ENCODE measurements at places on chromosomes 12 and 14.

- DNase-seq, result no peak
Observed at GRCh38 chr12:64054079-64054520, 168.0 kb downstream of the KICS2 start.

- peak; percentile 77 for DNase-seq
Observed at GRCh38 chr12:77751939-77752338, 78.8 kb upstream of the NAV3 start.

DNA sequence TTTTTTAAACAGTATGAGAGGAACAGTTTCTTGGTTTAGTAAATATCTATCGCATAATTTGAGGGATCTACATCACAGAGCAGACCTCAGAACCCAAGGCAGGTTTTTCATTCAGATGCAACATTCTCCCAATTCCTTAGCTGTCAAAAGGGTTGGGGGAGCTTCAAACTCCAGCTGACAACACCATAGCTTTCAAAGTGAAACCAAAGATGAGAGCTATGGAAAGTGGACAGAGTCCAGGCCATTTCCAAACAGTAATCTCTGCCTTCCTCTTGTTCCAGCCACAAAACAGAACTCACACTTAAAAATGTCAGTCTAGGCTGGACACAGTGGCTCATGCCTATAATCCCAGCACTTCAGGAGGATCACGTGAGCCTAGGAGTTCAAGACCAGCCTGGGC lies 87.8 kb downstream of the SPRING1 start:
- DNase-seq, result no peak

DNA sequence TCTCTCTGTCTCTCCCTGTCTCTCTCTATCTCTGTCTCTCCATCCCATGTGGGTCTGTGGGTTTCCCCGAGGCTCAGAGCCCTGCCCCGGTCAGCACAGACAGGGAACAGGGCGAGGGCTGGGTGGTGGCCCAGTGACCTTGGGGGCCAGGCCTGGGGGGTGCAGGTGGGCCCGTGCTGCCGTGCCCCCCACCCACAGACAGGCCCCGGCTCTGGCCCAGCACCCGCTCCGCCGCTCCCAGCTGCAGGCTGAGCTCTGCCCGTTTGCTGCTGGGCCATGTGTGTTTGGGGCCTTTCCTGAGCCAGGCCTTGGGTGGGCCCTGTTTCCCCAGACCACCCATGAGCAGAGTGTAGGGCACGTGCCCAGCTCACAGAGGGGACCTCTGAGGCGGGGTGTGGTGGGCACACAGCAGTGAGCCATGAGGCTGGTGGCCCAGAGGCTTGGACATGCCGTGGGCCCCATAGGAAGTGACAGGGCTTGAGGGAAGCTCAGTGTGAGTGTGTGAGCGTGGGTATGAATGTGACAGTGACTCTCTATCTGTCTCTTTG lies 51.0 kb downstream of the TMEM121 start:
- no peak for DNase-seq

GRCh38 chr14:89429199-89430181 lies 12.5 kb upstream of the FOXN3 start:
- no peak for DNase-seq

GRCh38 chr12:113724794-113725556 lies 241.2 kb downstream of the RBM19 start:
- DNase-seq, result no peak

- DNase-seq, result no peak
Observed at GRCh38 chr12:97801471-97802059, 339.0 kb downstream of the RMST start.

- DNase-seq, result no peak
Observed at GRCh38 chr14:62244221-62244620, 482.0 kb downstream of the SNAPC1 start.

GRCh38 chr12:126509572-126509971 lies 1444.3 kb downstream of the AACS start:
- no peak for DNase-seq

- DNase-seq, result no peak
Observed at GRCh38 chr12:92030618-92031017, 115.0 kb downstream of the BTG1 start.

- DNase-seq, result no peak
Observed at GRCh38 chr14:31194095-31194494, 13.5 kb downstream of the HECTD1 start.

DNA sequence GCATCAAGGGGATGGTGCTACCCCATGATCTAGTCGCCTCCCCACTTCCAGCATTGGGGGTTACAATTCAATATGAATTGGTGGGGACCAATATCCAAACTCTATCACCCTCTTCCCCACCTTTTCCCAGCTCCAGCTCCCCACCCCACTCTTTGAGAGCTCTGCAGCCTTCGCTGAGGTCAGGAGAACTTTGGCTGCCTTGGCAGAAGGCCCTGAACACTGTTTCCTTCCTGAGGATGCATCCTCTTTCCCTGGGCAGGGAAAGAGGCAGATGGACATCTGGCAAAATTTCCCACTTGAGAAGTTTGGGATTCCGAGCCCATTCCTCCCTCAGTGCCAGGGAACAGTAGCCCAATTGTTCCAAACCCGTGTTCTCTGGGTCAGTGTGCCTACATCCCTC lies 169.1 kb downstream of the TSPAN9 start:
- DNase-seq, result no peak

- DNase-seq, result no peak
Observed at GRCh38 chr12:3490895-3491144, 183 bp upstream of the PRMT8 start.

DNA sequence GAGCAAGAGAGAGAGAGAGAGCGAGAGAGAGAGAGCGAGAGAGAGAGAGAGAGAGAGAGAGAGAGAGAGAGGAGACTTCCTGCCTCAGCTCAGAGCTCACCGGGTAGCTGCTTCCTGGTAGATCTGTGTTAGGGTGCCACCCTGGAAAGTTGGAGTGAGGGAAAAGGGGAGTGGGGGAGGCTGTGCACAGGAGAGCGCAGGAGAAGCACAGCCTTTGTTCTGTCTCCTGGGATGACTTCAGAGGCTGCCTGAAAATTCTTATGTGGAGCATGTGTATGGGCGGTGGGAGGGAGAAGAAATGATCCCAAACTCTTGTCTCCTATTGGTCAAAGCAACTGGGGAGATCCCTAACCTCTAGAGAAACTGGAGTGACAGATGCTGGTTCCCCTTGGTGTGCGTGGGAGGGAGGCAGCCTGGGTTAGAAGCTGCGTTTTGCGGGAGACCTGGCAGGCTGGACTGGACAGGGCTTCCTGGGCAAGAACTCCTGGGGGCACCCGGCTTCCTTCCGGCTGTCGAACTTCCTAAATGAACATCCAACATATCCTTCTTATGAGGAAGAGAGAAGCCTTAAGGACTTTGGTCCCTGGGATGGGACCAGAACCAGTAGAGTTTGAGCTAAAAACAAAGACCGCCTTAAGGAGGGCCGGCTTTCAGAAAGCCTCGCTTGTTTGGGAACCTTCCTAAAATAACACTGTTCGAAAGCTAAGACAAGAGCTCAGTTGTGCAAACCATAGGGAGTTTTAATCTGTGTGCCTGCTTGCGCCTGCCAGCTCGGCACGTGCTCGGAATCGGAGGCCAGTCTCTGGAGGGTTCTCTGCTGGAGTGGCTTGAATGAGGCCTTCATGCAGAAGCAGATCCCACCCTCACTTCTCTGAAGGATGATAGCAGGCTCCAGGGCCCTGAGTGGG lies 30.4 kb upstream of the BEGAIN start:
- DNase-seq, result no peak

DNA sequence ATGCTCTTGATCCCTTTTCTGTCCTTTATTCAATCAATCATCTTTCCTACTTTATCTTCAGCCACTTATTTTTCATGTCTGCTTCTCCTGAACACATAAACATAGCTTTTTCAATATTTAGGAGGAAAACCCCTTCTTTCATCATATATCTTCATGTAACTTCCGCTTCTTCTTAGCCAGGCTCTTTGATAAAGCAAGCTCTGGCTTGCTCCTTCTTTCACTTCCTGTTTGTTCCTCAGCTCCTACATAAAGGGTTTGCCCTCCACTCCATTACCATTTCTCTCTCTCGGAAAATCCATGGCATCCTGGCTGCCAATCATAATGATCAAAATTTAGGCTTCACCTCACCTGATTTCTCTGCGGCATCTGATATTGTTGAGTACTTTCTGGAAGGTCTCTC lies 33.7 kb upstream of the HELB start:
- no peak for DNase-seq

DNA sequence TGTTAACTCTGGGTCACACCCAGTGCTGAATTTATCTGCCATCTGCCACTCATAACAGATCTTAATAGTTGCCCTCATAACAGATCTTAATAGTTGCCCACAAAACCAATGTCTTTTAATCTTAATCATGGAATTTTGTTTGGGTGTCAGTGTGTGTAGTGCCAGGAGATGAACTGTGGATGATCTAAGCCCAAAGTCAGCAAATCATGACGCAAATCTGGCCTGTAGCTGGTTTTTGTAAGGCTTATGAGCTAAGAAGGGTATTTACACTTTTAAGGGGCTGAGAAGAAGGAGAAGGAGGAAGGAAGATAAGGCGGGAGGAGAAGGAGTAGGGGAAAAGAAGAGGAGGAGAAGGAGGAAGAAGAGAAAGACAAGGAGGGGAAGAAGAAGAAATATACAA lies 10.0 kb upstream of the IL26 start:
- no peak for DNase-seq

DNA sequence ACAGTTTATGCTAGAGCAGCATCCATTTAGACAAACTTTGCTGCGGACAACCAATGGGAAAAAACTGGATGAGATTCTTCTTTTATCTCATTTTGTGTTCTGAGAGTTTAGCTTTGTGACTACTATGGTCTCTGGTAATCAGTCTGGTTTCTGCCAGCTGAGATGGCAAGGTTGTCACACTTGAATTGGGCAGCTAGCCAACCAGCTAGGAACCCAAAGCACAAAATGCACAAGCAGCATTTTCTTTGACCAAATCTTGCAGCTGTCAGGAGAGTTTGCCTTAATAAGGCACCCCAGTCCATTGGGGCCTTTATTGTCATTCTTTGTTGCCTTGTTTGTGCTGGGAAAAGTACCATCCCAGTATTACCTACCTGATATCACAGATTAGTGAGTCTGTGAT lies 34.0 kb upstream of the ETV6 start:
- DNase-seq, result no peak

GRCh38 chr14:48546996-48547395 lies 871.6 kb upstream of the MDGA2 start:
- DNase-seq, result no peak

DNA sequence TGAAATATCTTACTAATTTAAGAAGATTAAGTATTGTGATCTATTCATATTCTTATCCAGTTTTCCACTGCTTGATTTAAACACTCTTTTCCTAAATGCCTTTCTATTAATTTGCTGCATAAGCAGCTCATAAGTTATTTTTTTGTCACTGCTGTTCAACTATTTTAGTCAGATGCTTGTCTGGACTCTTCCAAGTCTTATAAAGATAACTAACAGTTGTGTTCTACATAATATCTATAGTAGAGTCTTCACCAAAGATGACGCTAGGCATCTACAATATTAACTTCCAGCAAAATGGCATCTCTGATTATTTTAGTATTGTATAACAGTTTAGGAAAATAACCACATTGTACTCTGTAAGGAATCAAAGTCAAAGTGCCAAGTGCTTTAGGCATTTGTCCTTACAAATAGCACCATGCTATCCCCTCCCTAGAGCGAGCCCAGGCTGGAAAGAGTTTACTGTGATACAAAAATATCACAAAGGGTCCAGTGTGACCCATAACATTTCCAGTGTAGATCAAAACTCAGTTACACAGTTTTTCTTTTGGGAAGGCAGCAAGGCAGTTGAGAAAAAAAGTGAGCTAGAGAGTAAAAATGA lies 98.2 kb downstream of the DENND5B start:
- no peak for DNase-seq

DNA sequence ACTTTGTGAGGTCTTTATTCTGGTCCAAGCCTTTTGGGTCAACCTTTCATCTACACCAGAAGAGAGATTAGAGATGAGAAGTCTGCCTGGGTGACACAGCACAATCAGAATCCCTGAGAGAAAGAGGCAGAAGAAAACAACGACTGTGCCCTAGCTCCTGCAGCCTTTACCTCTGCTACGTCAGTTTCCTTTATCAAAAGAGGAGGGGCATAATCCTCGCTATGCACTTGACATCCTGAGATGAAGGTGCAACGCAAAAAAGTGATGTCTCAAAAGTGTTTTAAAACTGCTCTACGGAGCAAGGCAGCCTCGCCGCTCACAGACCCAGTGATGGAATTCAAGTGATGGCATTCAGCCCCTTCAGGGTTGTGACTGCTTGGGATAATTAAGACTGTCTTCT lies 21.7 kb downstream of the ZDHHC22 start:
- DNase-seq, result no peak

DNA sequence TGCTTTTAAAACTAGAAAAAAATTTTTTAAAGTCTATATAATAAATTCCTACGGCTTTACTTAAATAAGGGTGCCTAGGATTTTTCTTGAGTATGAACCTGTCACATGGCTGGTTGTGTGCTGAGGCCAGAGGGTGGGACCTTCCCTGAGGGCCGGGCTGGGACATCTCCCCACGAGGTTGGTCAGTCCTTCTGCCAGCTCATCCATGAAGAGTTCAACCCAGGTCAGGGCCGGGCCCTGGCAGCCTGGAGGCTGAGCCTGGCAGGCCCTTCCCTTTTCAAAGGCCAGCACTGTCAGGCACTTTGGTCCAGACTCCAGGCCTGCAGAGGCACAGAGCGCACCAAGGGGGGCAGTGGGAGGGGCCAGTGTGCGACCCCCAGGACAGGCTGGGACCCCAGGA lies 31.7 kb downstream of the TNFAIP2 start:
- no peak for DNase-seq

DNA sequence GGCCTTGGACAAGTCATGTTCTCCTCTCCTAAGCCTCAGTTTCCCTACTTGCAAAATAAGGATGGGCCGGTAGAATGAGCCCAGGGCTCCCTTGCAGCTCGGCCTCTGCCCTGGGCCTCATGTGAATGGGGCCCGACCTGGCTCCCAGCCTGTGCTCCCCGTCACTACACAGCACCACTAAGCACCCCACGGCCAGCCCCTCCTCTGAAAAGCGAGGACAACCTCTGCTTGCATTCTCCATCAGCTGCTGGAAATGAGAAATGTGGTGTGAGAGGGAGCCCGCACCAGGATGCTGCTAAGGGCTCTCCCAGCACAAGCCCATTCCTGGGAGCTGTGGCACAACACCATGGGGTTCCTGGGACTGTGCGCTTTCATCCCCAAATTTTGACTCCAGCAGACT lies 10.2 kb downstream of the SLC25A47 start:
- DNase-seq, result no peak

GRCh38 chr14:40847480-40847879 lies 759.2 kb upstream of the LRFN5 start:
- DNase-seq, result no peak

DNA sequence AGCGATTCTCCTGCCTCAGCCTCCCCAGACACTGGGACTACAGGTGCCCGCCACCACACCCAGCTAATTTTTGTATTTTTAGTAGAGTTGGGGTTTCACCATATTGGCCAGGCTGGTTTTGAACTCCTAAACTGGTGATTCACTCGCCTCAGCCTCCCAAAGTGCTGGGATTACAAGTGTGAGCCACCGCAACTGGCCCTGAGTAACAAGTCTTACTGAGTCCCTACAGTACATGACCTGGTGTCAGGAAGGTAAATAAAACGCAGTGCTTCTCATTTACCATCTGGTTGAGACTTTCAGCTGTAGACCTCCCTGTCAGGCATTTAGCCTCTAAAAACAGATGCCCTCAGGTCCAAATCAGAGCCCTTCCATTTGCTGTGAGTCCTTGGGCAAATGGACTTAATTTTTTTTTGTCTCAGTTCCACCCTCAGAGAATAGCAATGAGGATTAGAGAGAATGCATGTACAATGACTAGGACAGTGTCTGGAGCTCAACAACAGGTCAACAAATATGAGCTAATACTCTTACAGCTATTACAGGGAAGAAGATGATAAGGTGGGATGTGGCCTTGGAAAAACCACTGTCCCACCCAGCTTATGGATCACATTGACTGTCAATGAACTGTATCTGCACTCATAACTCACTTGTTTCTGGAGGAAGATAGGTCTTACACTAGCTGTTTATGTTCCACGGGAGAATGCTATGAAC lies 70.5 kb downstream of the PHLDA1 start:
- DNase-seq, result no peak
